Stimulated activated CD8-positive, alpha-beta memory T cell treated with anti-CD3 and anti-CD28 coated beads, Interleukin-4, amount 100 ng/mL, for 24 hours (primary cell): ENCODE measurements at places on chromosomes 13 and 19.
A peak's percentile ranks its signal among the peaks of the same experiment; 100 is the strongest.

GRCh38 chr19:11233073-11233472 lies 6.3 kb upstream of the ANGPTL8 start:
- DNase-seq: no peak

GRCh38 chr19:2249880-2250765 lies 1.0 kb downstream of the AMH start:
- no peak for DNase-seq

GRCh38 chr19:33048806-33049676 lies 15.6 kb downstream of the RHPN2 start:
- DNase-seq: no peak

GRCh38 chr19:4580961-4581665 lies 21.6 kb upstream of the SEMA6B start:
- no peak for DNase-seq

DNA sequence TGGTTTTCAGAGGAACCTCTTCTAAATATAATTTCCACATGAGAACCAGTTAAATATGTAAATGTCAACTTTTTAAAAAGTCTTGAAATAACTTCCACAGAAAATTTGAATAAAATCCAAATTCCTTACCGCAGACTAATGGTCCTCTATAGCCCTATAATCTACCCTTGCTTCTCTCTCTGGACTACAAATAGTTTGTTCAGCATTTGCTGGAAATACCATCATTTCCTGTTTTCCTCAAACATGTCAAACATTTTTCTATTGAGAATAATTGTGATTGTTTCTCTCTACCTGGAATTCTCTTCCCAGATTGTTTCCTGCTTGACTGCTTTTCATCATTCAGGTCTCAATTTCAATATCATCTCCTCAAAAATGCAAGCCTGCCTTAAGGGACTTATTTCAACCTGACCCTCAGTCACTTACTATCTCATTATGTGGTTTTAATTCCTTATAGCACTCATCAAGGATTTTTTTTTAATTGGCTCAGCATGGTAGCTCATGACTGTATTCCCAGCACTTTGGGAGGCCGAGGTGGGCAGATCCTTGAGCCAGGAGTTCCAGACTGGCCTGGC lies 898.9 kb upstream of the MIR17HG start:
- no peak for DNase-seq

DNA sequence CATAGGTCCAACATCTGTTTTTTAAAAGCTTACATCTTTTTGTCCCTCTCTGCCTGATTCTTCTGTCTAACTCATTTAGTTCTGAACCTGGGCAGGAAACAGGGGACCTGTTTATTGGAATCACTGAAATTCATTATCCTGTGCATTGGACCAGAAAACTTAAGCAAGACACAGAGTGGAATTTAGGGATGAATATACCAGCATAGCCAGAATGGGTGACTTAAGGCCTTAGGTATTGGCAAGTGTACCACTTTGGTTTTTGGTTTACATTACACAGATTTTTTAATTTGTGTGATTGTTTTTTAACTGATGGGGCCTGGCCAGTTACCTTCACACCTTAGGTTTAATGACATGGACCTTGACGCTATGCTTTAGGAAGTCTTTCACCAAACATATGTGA lies 232.5 kb downstream of the GPC5 start:
- no peak for DNase-seq

- no peak for DNase-seq
Observed at GRCh38 chr13:113597391-113598080, 13.0 kb downstream of the TFDP1 start.

- DNase-seq: peak; percentile 86
Observed at GRCh38 chr19:47243776-47244547, 12.4 kb upstream of the CCDC9 start.

GRCh38 chr13:32267836-32268439 lies 47.2 kb downstream of the ZAR1L start:
- DNase-seq: peak; percentile 4

DNA sequence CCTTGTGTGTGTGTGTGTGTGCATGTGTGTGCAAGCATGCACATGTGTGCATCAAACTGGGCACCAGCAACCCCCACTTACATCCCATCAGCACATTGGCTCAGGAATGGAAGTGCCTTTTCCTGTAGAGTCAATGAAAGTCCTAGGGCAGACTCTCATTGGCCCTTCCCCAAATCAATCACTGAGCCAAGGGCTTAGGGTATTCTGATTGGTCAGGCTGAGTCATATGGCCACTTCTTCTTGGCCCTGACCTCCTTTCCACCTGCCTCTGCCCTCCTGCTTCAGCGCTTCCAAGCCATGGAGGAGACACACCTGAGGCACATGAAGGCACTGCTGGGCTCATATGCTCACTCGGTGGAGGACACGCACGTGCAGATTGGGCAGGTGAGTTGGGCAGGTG lies 20.9 kb downstream of the FCHO1 start:
- no peak for DNase-seq

DNA sequence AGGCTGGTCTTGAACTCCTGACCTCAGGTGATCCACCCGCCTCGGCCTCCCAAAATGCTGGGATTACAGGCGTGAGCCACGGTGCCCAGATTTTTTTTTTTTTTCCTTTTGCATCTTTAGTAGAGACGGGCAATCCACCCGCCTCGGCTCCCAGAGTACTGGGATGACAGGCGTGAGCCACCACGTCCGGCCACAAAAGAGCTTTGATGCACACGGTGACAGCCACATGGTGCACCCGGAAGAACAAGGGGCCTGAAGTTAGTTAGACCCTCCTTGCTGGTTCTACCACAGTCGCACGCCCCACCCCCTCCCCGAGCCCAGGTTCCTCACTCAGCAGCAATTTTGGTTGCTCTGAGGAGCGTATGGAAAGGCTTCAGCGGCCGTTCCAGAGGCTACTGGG lies 54.2 kb upstream of the USE1 start:
- no peak for DNase-seq

GRCh38 chr19:58044391-58044790 lies 10.6 kb downstream of the ZSCAN1 start:
- DNase-seq: no peak

DNA sequence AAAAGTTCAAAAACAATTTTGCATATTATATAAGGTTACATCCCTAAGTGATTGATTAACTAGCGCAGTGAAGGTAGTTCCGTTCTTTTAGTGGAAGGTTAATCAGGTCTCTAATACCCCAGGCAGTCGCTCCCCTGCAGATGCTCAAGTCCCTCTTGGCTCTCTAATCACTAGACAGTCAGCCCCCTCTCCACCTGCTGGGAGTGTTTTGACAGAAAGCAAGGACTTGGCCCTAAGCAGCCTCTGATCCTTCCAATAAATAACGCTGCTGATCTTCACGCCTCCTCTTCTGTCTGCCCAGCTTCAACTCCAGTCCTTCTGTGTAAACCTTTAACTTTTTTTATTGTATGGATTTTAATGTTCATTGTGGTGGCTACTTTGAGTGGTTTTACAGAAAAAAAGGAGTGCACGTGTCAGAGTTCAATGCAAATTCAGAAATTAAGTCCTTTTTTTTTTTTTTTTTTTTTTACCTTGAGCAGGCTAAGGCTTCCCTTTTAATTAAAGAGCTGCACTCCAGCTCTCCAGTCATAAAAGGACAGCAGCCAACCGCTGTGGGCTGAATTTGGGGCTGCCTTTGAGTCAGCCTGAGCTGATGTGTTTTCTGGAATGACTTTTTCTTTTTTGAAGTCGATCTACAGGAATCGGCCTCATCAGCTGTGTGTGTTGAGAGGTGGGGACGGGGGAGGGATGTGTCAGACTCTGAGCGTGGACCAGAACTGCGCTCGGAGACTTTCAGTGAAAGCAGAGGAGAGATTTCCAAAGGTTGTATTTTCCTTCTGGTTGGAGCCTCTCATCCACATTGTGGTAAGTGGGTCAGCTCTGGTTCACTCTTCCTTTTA lies 33.8 kb upstream of the MYO16 start:
- DNase-seq: no peak

- no peak for DNase-seq
Observed at GRCh38 chr13:94063848-94064247, 415.6 kb downstream of the DCT start.

- DNase-seq: no peak
Observed at GRCh38 chr13:78323848-78324247, 279.5 kb downstream of the POU4F1 start.

DNA sequence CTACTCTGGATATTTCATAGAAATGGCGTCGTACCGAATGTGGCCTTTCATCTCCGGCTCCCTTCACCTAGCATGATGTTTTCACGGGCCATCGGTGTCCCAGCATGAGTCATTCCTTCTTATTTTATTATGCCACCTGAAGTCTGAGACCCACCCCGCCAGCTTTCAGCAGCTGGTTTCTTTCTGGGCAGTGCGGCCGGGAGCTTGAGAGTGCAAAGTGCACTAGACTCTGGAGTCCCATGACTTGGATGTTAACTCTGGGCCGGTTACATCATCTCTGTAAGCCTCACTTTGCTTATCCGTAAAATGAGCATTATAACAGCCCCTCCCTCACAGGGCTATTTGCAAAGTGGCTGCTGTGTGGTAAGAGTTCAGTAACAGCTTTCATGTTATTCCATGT lies 5.8 kb upstream of the KMT5C start:
- no peak for DNase-seq

GRCh38 chr19:57406516-57407123 lies 4.3 kb upstream of the ZNF17 start:
- DNase-seq: peak; percentile 49

DNA sequence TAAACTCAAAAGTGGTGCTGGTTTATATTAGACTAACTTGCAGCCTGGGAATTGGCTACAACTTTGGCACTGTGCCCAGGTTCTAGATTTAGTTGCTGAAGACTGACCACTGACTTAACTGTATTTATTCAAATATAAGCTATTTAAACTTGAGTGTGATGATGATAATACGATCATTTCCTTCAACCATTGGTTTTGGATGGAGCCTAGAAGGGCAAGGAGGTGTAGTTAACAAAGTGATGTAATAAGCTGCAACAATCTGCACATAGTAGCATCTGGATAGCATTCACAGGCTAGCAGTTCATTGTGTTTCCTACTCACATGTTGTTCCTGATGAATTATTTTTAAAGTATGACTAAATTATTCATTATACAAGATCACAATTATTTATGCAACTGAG lies 55.2 kb upstream of the DACH1 start:
- DNase-seq: no peak

DNA sequence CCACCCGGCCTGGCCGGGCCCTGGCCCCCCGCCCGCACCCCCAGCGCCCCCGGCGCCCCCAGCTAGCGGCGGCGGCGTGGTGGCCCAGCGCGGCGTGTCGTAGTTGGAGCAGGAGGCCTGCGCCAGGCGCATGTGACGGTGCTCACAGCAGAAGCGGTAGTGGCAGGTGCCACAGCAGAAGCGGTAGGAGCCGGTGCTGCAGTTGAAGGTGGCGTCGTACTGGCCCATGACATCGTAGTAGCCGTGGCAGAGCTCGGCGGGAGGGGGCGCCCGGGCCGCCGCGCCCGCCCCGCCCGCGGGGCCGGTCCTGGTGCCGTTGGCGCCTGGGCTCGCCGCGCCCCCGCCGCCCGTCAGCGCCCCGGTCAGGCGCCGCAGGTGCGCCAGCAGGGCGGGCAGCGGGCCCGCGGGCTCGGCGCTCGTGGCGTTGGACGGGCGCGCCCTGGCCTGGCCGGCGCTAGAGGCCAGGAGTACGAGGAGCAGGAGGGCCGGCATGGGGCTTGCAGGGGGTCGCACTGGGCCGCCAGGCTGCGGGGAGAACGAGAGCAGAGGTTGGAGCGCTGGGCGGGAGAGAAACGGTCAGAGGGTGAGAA lies 633 bp downstream of the SHISA7 start:
- DNase-seq: no peak

- no peak for DNase-seq
Observed at GRCh38 chr13:103243495-103243894, 177.3 kb upstream of the SLC10A2 start.

DNA sequence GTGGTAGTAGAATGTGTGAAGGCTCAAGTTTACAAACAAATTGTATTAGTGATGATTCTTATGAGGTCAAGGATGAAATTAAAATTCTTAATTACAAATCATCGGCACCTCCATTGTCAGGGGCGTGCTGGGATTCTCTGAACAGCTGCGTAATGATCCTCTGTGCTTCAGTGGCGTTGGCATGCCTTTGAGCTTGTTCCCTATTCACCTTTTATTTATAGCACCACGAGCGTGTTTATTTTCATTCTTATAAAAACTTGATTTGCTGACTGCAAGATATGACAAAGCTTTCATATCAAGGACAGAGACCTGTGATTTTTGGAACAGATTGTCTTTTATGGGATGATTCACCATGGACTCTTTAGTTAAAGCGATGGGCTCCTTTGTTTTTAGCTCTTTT lies 18.2 kb upstream of the UBL3 start:
- no peak for DNase-seq

GRCh38 chr13:91045351-91046034 lies 302.0 kb upstream of the MIR17HG start:
- DNase-seq: no peak

DNA sequence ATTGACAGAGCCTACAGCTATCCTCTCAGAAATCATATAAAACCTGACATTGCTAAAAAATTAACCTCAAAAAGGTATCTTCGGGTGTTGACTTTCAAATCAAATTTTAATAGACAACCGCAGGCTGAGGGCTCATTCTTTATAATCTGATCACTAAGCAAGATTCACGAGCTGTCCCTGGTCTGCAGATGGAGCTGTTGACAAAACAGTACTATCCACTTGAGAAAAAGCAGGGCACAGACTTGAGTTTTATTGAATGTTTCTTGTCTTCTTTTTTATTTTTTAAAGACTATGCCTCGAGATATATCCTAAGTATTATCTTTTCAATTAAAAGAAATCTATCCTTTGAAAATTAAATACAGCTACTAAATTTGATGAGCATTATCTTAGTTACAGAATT lies 540.5 kb downstream of the PCDH9 start:
- no peak for DNase-seq

DNA sequence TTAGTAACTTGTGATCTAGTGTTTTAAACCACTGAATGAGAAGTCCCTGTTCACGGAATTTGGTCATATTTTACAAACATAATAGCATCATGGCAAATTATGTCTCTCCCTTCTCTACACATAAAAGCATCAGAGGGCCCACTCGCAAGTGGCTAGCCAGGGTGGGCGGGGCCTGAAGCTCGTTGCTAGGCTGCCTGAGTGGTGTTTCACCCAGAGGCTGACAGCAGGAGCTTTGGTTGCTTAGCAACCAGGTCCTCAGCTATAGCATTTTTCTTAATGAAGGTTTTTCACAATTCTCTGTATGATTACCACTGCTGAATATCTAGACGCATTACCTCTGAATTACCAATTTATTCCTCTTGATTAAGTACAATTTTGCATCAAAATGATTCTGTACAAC lies 126.5 kb downstream of the NALCN start:
- DNase-seq: no peak

DNA sequence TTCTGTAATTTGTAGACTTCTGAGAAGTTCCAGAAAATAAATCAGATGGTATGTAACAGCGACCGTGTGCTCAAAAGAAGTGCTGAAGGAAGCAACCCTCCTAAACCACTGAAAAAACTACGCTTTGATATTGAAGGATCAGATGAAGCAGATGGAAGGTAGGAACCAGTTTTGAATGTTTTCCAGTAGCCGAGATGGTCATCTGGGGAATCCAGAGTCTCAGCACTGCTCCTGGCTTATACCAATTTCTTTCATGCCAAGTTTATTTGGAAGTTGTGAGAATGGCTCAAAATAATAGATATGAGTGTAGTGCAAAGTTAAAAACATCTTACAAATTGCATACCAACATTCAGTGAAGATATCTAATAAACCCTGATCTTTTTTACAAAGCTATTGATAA lies 56.2 kb downstream of the RCBTB2 start:
- DNase-seq: no peak
